ENCODE measurements at places on chromosomes 1 and 21. TPM values are rescaled to one million over a fixed set of nuclear protein-coding genes. Genes with fewer than 3 reads are reported as not detected.

GRCh38 chr1:2555634-2556276, 416 bp upstream of the TNFRSF14 start:
- DNase-seq: peak; percentile 42

The CAPN8 gene
- not detected for total RNA-seq

The HPCAL4 gene
- total RNA-seq: not detected

GRCh38 chr1:243938208-243938607, 88.2 kb upstream of the AKT3 start:
- DNase-seq: peak; percentile 13

GRCh38 chr1:192739476-192740184, 69.2 kb upstream of the RGS2 start:
- no peak for DNase-seq

DNA sequence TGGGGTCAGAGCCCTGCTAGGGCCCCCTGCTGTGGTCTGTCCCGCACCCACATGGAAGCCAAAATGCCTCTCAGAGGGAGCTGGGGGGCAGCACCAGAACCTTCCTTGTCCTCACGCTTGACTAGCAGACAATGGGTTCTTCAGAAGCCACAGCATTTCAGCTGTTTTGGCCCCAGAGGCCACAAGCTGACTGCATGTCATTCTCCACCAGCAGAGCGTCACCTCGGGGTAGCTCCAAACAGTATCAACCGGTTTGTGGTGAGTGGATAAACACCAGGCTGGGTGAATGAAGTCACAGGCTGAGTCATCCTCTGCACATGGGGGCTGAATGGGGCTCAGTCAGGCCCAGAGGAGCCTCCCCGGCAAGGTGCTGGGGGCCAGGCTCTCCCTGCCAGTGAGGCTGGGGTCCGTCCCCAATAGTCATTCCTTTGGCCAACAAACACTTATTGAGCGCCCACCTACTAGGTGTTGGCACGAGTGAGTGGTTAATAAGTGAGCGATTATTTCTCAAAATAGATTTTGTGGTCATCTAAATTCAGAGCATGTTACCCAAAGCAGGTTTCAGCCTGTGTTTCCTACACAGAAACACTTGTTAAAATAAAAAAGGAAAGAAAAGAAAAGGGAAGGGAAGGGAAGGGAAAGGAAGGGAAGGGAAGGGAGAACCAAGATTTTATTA, 9.1 kb downstream of the OLIG1 start:
- no peak for DNase-seq

DNA sequence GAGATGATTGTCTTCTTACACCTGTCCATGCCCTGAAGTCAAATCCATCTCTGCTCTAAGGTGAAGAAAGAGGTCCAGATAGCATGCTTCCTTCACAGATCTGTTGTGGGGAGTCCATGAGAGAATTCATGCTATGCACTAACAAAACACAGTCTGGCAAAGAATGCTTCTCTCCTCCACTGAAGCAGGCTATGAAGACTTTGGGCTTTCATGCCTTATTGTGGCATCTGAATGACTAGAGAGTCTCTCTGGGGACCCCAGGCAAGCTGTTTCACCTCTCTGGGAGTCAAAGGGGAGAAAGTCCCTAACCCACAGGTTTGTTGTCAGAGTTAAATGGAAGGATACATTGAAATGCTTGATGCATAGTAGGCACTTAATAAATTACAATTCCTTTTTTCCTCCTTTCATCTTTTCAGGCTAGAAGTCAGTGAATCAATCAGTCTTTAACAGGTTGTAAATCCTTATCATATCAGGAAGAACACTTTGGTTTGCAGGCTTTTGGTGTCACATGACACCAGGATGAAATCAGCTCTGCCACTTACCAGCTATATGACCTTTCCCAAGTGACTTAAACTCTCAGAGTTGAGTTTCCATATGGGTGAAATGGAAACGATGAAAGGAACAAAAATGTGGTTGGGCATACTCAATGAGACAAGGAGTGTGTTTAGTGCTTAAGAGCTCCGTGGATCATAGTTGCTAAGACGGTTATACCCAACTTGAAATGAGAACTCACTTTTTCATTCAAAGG, 200.1 kb upstream of the DAB1 start:
- DNase-seq: no peak

- DNase-seq: peak; percentile 43
Measured at GRCh38 chr1:19477284-19478249, 7.8 kb downstream of the CAPZB start.

DNA sequence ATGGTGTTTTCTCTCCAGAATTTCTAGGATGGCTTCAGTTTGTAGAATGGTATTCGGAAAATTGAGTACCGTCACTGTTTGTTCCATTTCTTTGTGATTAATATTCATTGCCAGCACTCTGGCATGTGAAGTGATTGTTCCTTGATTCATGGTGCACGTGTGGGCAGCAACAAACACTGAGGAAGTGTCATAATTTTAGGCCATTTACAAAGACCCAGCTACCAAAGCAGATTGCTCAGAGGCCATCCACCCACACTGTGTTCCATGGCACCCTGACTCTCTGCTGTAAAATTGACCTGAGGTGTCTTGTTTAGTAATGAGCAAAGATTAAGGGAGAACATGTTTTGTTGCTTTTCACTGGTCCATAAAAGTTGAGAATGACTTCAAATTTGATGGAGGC, 250.9 kb upstream of the FMN2 start:
- DNase-seq: no peak

GRCh38 chr1:77467741-77468140, 185.9 kb downstream of the AK5 start:
- no peak for DNase-seq

- DNase-seq: no peak
Measured at GRCh38 chr1:165598676-165599059, 32.4 kb upstream of the MGST3 start.

- DNase-seq: no peak
Measured at GRCh38 chr1:167492481-167492910, 25.8 kb downstream of the CD247 start.

The CCDC24 gene
- 2.2 TPM for total RNA-seq

DNA sequence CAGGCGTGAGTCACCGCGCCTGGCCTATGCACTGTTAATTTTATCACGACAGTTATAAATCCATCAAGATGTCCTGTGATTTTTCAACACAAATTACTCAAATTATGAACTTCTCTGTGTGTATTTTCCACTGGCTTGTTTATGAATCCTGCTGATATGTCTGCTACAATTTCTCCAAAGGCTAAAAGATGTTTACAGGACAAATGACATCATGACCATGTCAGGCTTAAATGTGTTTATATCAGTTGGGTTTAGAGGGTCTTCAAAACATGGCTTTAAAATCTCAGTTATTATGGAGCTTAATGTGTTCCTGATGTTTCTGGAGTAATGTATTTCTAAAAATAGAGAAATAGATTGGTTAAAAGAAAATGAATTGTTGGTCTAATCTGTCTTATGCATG, 44.0 kb upstream of the ERG start:
- no peak for DNase-seq

Measured in endothelial cell of umbilical vein (primary cell).